ENCODE measurements at places on chromosomes 12 and 14. TPM values are rescaled to one million over a fixed set of nuclear protein-coding genes. Genes with fewer than 3 reads are reported as not detected.
A peak's percentile ranks its signal among the peaks of the same experiment; 100 is the strongest.

- H3K36me3 ChIP-seq: peaks cover 12% of the 10 kb centered on the region
- no peaks in the 10 kb centered on the region for H3K27me3 ChIP-seq
- no peak for DNase-seq
- H3K4me3 ChIP-seq: no peak overlapping the region
- H3K4me1 ChIP-seq: peaks cover 42% of the 10 kb centered on the region
- H3K27ac ChIP-seq: no peak overlapping the region
These were observed 2.7 kb downstream of the IRAK4 start for GRCh38 chr12:43761500-43761899.

DNA sequence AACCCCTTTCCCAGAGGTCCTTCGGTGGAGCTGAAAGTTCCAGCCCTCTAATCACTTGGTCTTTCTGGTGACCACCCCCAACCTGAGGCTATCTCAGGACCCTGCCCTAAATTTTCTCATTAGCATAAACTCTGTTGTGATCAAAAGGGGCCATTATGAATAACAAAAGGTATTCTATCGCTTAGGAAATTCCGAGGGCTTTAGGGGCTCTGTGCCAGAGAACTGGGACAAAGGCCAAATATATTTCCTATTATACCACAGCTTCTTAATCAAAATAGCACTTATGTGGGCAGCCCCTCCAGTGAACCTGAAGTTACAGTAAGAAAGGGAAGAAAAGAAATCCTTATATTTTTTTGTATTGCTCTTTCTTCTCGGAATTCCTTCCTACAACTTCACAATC, 125.3 kb upstream of the NPAS3 start:
- 0 out of 2 replicates have a peak, but pooled peaks cover 3% of the 10 kb centered on the region for H3K27me3 ChIP-seq
- H3K36me3 ChIP-seq: no peaks in the 10 kb centered on the region
- no peak overlapping the region for H3K4me3 ChIP-seq

DNA sequence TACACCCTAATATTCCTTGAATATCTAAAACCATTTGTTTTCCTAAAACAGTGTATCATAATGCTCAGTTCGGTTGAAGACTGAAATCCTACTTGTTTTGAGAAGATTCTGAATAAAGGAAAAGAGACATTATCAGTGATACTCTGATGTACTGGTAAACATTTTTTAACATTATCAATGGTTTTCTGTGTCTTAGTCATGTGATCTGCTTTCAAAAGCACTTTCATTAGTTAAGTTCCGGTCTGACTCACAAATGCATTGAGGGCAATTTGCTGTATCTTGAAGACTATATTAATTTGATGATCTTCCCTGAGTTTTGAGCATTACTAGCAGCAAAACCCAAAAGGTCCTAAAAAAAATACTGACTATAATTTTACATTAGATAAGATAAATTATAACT, 145.6 kb downstream of the PRKD1 start:
- H3K4me1 ChIP-seq: no peaks in the 10 kb centered on the region
- H3K4me3 ChIP-seq: no peak overlapping the region
- DNase-seq: no peak
- H3K27me3 ChIP-seq: peaks cover 2% of the 10 kb centered on the region
- H3K36me3 ChIP-seq: peaks cover 14% of the 10 kb centered on the region

DNA sequence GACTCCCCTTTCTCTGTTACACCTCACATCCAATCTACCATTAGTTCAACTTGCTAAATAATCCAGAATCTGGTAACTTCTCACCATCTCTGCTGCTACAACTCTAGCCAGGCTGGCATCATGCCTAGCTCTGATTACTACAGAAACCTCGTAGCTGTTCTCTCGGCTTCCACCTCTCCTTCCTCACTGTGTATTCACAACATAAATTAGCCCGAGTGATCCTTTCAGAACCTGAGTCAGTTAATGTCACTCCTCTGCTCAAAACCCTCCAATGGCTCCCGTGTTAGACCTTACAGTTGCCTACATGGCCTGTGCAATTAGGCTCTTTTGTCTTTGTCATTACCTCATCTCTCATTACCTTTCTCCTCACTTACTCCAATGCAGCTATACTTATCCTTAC, 139.4 kb downstream of the PDE3A start:
- peaks cover 41% of the 10 kb centered on the region for H3K4me1 ChIP-seq
- H3K4me3 ChIP-seq: no peak overlapping the region
- H3K36me3 ChIP-seq: no peaks in the 10 kb centered on the region
- no peaks in the 10 kb centered on the region for H3K27me3 ChIP-seq
- DNase-seq: no peak

DNA sequence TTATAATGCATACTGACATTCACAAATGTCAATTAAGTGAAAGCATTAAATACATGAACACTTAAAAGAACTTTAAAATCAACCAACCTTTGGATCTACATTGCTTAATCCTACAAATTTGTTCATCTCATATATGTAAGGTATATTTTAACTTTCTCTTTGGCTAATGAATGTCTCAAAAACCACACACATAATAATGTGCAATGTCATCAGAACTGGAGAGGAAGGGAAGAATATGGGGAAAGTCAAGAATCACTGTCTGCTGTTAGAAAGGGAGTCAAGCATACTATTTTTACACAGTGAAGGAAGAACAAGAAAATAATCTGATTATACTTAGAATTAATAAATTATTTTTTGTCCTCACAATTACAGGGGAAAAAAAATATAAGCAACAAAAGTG, 4.9 kb downstream of the GMFB start:
- peaks cover 48% of the 10 kb centered on the region for H3K36me3 ChIP-seq
- no peak overlapping the region for H3K4me3 ChIP-seq
- no peak for DNase-seq

GRCh38 chr14:61077951-61078720, 97.1 kb downstream of the SLC38A6 start:
- H3K4me3 ChIP-seq: no peak overlapping the region
- peak overlapping the region; percentile 30 for H3K27ac ChIP-seq
- H3K36me3 ChIP-seq: peaks cover 23% of the 10 kb centered on the region
- no peaks in the 10 kb centered on the region for H3K27me3 ChIP-seq
- peaks cover 35% of the 10 kb centered on the region for H3K4me1 ChIP-seq

- no peak overlapping the region for H3K4me3 ChIP-seq
- H3K36me3 ChIP-seq: no peaks in the 10 kb centered on the region
- no peak overlapping the region for H3K27ac ChIP-seq
These were observed 130.4 kb downstream of the DAAM1 start for GRCh38 chr14:59318908-59319307.

- no peak overlapping the region for H3K4me3 ChIP-seq
- no peaks in the 10 kb centered on the region for H3K4me1 ChIP-seq
- H3K27me3 ChIP-seq: peaks cover 7% of the 10 kb centered on the region
- H3K27ac ChIP-seq: no peak overlapping the region
- DNase-seq: no peak
These were observed 9.9 kb downstream of the RNASE9 start for GRCh38 chr14:20550926-20551325.

DNA sequence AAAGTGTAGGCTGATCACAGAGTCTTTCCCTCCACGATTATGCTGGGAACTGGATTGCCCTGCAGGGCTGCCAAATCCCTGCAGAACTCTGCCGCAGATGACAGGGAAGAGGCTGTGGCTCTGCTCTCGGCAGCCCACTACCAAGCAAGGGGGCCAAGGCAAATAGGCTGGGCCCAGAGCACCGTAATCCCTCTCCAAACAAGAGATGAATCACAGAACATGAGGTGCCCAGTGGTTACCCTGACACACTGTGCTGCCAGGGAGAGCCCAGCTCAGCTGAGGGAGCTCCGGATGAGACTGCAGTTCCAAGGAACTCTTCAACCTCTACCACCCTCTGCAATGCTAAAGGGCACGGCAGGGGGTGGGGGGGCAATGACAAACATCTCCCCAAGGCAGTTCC, 33.9 kb downstream of the STON2 start:
- H3K27me3 ChIP-seq: no peaks in the 10 kb centered on the region
- H3K27ac ChIP-seq: no peak overlapping the region
- no peak overlapping the region for H3K4me3 ChIP-seq
- H3K4me1 ChIP-seq: no peaks in the 10 kb centered on the region

GRCh38 chr12:80432061-80432460, 12.0 kb upstream of the PTPRQ start:
- peaks cover 37% of the 10 kb centered on the region for H3K4me1 ChIP-seq
- H3K27ac ChIP-seq: peak overlapping the region; percentile 32
- no peak overlapping the region for H3K4me3 ChIP-seq
- DNase-seq: no peak
- H3K27me3 ChIP-seq: 0 out of 2 replicates have a peak, but pooled peaks cover 2% of the 10 kb centered on the region

DNA sequence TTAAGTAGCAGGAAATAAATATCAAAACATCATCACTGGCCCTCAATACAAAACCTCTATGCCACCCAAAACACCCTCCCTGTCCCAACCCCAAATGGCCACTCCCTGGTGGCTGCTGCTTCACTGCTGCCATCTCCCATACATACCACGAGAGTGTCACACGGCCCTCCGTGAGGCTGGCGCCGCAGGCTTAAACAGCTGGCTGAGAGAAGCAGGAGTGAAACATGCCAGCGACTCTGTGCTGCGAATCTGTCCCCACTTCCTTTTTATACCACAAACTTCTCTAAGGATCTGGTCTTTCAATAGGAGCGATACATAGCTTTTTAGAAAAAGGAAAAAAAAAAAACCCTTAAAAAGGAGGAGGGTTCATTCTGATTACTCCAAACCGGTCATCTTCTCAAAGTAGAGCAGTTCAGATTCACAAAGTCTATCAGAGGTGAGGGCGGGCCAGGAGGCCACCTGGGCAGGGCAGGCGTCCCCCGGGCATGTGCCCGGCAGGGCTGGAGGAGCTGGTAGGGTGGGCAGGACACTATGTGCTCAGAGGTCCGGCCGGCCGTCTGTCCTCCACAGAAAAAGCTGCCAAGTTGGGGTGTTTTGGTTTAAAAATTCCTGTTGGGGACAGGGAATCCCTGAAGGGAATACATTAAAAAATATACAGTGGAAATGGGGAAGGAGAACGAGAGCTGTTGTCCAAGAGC, 26.5 kb downstream of the MAX start:
- no peaks in the 10 kb centered on the region for H3K27me3 ChIP-seq
- H3K4me1 ChIP-seq: no peaks in the 10 kb centered on the region
- no peak overlapping the region for H3K27ac ChIP-seq
- no peak for DNase-seq

DNA sequence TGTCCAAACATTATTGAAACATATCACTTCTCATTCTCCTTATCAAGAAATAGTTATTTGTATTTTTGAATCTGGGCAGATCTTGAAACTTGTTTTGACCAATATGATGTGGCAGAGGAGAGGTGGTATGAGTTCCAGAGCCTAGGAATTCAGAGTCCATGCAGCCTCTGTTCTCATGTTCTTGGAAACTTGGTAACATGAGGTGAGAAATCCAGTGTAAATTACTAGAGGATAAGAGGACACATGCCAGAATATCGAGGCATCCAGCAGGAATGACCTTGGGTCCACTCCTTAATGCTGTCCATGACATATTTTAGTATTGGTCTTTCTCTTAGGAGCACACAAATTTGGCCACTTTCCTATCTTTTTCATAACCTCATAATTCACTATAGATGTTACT, 1374.6 kb downstream of the FSCB start:
- H3K27ac ChIP-seq: no peak overlapping the region
- no peaks in the 10 kb centered on the region for H3K27me3 ChIP-seq
- no peak overlapping the region for H3K4me3 ChIP-seq
- H3K36me3 ChIP-seq: 0 out of 2 replicates have a peak, but pooled peaks cover 4% of the 10 kb centered on the region
- DNase-seq: no peak

GRCh38 chr14:101875727-101876554, 88.4 kb upstream of the DYNC1H1 start:
- H3K4me1 ChIP-seq: peaks cover 24% of the 10 kb centered on the region
- no peaks in the 10 kb centered on the region for H3K27me3 ChIP-seq
- DNase-seq: no peak
- 0 out of 2 replicates have a peak overlapping the region, but pooled peaks have one; percentile 2 for H3K27ac ChIP-seq
- H3K36me3 ChIP-seq: no peaks in the 10 kb centered on the region
- no peak overlapping the region for H3K4me3 ChIP-seq

DNA sequence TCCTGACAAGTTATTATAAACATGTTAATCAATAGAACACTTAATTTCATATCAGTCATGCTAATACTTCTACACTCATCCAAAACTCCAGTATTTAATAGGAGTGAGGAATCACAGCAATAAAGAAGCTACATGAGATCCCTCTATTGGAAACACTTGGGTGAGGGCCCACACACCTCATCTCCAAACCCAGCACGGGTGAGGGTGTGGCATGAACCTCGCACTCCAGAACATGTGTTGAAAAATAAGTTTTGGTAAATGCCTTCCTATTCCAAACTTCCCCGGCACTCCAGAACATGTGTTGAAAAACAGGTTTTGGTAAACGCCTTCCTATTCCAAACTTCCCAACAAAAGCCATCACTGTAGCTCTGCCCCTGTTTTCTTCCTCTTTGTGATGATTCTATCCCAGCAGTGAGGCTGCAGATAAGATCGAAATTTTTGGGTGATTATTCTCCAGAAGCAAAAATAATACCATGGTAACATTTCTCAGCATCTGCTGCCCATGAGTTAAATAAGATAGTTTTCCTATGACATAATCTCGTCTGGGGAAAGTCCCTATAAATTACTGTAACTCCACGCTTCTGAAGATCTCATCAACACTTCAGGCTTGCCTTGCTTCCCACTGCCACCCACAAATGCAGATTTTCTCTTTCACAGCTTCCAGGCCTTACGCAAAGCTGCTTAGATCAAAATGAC, 24.4 kb upstream of the PTPRB start:
- peak overlapping the region; percentile 74 for H3K4me3 ChIP-seq
- H3K27me3 ChIP-seq: no peaks in the 10 kb centered on the region
- peaks cover 58% of the 10 kb centered on the region for H3K4me1 ChIP-seq

DNA sequence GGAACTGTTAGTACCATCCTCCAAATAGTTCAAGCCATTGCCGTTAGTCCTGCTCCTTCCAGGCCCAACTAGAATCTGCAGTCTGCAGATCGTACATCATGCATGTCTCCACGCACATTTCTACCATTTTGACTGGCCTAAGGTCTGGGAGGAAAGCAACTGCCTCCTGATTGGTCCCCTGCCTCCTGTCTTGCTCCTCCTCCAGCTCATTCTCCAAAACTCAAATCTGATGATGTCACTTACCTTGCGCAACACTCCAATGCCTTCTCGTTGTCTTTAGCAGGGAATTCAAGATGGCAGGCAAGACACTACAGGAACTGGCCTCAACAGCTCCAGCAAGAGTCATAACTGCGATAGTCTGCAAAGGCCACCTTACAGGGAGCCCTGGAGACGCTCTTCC, 9.7 kb upstream of the HCAR1 start:
- no peak overlapping the region for H3K27ac ChIP-seq
- no peaks in the 10 kb centered on the region for H3K36me3 ChIP-seq
- H3K4me3 ChIP-seq: no peak overlapping the region
- H3K4me1 ChIP-seq: no peaks in the 10 kb centered on the region
- peaks cover 3% of the 10 kb centered on the region for H3K27me3 ChIP-seq
- no peak for DNase-seq

Gene WNT1
- not detected for total RNA-seq

Gene BICDL1
- not detected for total RNA-seq

Measured in HFFc6 (cell line).